ENCODE measurements at places on chromosomes 11 and 22. TPM values are rescaled to one million over a fixed set of nuclear protein-coding genes. Genes with fewer than 3 reads are reported as not detected.

Gene DRAP1
- total RNA-seq: 106 TPM

Gene DDX25
- not detected for total RNA-seq

Gene GDPD4
- total RNA-seq: not detected

Gene OR10A5
- total RNA-seq: not detected

Gene YPEL1
- total RNA-seq: 15.1 TPM

Gene MISFA
- 3.0 TPM for total RNA-seq

DNA sequence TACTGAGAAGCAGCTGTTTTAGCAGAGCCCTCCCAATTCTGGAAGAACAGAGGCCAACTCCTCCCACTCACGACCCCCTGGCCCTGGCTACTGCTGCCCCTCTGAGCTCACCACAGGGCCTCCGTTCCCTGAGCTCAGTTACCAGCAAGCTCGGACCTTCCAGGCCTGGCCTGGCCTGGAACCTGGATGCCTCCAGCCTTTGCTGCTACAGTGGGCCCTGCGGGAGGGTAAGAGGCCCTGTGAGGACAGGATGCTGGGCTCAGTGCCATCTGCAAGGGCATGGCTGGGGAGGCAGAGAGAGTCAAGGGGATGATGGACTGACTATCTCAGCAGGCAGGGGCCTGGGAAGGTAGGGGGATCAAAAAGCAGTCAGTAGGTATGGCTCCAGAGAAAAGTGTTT is 209.9 kb upstream of the NCAM1 start:
- H3K36me3 ChIP-seq: no peaks in the 10 kb centered on the region
- no peak overlapping the region for H3K27ac ChIP-seq
- DNase-seq: no peak
- H3K4me1 ChIP-seq: no peaks in the 10 kb centered on the region
- peaks cover 19% of the 10 kb centered on the region for H3K27me3 ChIP-seq
- H3K4me3 ChIP-seq: no peak overlapping the region

DNA sequence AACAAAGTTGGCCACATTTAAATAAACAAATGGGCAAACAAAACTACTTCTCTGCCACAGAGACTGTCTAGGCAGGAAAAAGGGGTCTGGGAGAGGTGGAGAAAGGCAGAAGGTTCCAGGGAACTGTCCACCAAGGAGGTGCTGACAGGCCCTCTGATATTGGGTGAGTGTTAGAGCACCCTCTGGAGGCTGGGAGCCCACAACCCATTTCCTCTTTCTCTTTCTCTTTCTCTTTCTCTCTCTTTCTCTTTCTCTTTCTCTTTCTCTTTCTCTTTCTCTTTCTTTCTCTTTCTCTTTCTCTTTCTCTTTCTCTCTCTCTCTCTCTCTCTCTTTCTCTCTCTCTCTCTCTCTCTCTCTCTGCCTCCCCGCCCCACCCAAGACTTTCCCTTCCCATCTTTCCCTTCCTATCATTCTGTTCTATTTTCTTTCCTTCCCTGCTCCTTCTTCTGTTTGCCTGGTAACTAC is 912.8 kb downstream of the DLG2 start:
- H3K4me3 ChIP-seq: no peak overlapping the region
- DNase-seq: no peak
- H3K36me3 ChIP-seq: no peaks in the 10 kb centered on the region
- H3K27ac ChIP-seq: no peak overlapping the region
- H3K4me1 ChIP-seq: no peaks in the 10 kb centered on the region

DNA sequence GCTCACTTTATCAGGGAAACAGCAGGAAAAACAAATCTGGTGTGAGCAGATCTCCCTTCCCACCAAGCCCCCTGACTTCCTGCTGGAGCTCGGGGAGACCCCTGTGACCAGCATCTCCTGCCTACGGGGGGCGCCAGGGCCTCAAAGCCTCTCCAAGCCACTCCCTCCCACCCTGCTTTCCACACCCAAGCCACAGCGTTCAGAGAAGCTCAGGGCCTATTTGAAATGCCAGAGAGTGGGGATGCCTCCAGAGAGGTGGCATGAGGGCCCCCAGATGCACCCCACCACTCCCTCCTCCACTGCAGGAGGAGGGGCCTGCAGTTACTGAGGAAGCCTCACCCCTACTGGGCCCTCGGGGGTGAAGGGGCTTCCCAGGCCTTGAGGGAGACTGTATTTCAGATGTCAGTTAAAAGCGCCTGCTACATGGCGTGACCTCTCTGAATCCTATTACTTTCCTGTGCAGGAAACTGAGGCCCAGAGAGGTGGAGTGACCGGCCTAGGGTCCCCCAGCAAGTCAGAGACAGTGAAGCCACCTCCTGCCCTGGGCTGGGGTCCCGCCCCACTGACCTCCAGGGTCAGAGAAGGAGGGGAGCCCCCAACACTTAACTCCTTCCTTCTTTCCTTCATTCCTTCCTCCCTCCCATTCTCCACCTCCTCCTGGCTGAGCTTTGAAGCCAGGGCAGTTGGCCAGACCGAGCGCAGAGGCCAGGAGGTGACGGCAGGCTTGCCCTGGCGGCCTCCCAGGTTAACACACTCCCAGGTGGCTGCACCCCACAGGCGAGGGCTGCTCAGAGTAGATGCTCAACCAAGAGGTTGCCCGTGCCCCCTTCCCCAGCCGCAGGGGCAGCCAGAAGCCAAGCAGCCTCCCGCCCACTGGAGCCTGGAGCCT is 6.0 kb upstream of the CDKN1C start:
- no peaks in the 10 kb centered on the region for H3K27me3 ChIP-seq
- peaks cover 22% of the 10 kb centered on the region for H3K4me1 ChIP-seq
- H3K27ac ChIP-seq: no peak overlapping the region
- H3K36me3 ChIP-seq: no peaks in the 10 kb centered on the region
- no peak for DNase-seq

GRCh38 chr11:776561-777287 is 563 bp downstream of the GATD1 start:
- no peaks in the 10 kb centered on the region for H3K27me3 ChIP-seq
- H3K4me3 ChIP-seq: peak overlapping the region; percentile 86
- peaks cover 23% of the 10 kb centered on the region for H3K4me1 ChIP-seq

DNA sequence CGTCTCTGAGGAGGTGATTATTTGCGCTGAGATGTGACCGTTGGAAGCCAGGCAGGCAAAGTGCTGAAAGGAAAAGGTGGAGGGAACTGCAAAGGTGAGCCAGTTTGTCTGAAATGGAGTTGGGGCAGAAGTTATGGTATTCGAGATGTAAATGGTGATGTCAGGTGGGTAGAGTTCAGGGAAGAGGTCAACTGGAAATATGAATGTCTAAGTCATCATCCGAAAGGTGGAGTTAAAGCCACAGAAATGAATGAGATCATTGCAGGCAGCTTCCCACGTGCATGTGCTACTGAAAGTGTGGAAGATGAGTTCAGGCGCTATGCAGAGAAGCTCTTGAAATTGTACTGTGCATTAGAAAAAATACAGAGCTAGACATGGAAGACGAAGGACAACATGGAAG is 2.2 kb upstream of the BPIFC start:
- no peaks in the 10 kb centered on the region for H3K36me3 ChIP-seq
- H3K4me1 ChIP-seq: peaks cover 1% of the 10 kb centered on the region
- DNase-seq: no peak
- no peak overlapping the region for H3K4me3 ChIP-seq
- peaks cover 43% of the 10 kb centered on the region for H3K27me3 ChIP-seq
- H3K27ac ChIP-seq: no peak overlapping the region

DNA sequence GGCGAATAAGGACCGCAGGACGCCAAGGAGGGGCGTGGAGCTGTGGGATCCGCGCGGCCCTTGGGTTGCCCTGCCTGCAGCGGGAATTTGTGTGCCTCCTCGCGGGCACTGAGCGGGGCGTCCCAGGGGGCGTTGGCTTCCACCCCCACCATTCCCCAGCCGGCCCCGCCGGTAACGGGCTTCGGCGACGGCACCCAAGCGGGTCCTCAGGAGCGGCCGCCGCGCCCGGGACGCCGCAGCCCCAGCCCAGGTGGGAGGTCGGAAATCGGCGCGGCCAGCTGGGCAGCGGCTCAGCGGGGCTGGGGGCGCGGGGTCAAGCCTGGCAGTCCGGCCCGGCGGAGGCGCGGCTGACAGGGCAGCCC is 320 bp downstream of the CLTCL1 start:
- DNase-seq: peak; percentile 87
- H3K4me3 ChIP-seq: peak overlapping the region; percentile 80
- peak overlapping the region; percentile 62 for H3K27ac ChIP-seq
- H3K4me1 ChIP-seq: peaks cover 43% of the 10 kb centered on the region
- no peaks in the 10 kb centered on the region for H3K36me3 ChIP-seq

- no peak for DNase-seq
- H3K36me3 ChIP-seq: no peaks in the 10 kb centered on the region
- no peak overlapping the region for H3K27ac ChIP-seq
- no peak overlapping the region for H3K4me3 ChIP-seq
Observed at GRCh38 chr11:6110011-6110410, 2.5 kb downstream of the OR56B4 start.

GRCh38 chr11:33445761-33446161 is 188.6 kb downstream of the HIPK3 start:
- H3K4me3 ChIP-seq: no peak overlapping the region
- H3K4me1 ChIP-seq: peaks cover 15% of the 10 kb centered on the region
- H3K27me3 ChIP-seq: no peaks in the 10 kb centered on the region
- peaks cover 3% of the 10 kb centered on the region for H3K36me3 ChIP-seq

GRCh38 chr11:36590513-36590912 is 3.8 kb upstream of the IFTAP start:
- H3K36me3 ChIP-seq: no peaks in the 10 kb centered on the region
- DNase-seq: no peak
- peaks cover 53% of the 10 kb centered on the region for H3K27me3 ChIP-seq
- no peak overlapping the region for H3K27ac ChIP-seq

DNA sequence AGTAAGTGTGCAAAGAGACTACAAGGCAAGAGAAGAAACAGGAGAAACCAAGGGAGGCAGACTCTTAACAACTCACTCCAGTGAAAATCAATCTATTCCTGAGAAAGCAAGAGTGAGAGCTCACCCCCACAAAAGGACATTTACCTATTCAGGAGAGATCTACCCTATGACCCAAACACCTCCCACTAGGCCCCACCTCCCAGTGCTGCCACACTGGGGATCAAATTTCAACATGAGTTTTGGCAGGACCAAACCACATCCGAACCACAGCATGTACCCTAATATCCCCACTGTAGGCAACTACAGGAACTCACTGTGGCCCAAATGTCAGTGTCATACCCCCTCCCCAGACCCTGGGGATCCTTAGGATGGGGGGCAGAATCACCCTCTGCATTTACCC is 526.2 kb upstream of the B3GAT1 start:
- no peaks in the 10 kb centered on the region for H3K36me3 ChIP-seq
- no peak overlapping the region for H3K4me3 ChIP-seq
- peaks cover 50% of the 10 kb centered on the region for H3K4me1 ChIP-seq
- H3K27me3 ChIP-seq: no peaks in the 10 kb centered on the region
